ENCODE measurements at places on chromosomes 3 and 15.

GRCh38 chr3:53502737-53503136 is 8.3 kb downstream of the CACNA1D start:
- DNase-seq, result no peak

DNA sequence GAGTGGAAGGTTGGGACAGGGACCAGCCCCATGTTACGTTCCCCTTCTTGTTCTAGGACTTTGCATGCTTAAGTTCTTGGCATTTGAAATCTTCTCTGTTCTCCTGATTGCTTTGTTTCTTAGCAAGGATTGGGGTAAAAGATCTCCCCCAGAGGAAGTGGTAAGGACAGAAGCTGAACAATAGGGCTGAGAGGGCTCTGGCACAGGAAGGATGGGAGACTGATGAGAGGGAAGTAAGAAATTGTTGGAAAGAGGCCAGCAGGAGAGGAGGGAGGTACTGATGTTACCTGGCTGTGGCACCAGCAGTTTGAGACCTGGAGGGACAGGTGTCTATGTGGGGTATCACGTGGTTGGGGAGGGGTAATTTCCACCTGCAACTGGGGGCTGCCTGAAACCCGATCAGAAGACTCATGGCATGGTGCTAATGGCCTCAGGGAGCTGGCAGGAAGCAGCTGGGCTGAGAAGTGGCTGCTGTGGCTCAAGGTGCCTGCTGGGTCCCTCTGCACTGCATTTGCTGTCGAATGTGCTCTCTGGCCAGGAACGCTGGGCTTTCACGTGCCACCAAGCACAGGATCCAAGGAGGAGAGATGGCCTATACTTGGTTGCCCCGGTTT is 108.4 kb downstream of the LSM3 start:
- DNase-seq, result no peak

DNA sequence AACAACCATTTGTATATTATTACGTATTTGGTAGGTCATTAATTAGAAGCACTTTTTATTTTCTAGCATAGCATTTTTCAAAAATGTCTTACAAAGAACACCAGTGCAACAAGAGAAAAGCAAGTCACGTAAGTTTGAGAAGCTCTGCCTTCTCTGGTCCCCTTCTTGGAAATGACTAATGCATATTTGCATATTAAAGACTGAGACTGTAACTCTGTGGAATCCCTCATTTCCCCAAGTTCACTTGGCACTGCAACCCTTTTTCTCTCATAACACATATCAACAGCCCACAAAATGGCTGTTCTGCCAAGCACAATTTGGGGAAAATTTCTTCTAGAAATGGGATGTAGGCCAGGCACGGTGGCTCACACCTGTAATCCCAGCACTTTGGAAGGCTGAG is 176.3 kb downstream of the ERC2 start:
- DNase-seq, result no peak

- no peak for DNase-seq
Observed at GRCh38 chr3:128433837-128434165, 32.9 kb downstream of the DNAJB8 start.

- no peak for DNase-seq
Observed at GRCh38 chr3:124764746-124765145, 34.5 kb downstream of the UMPS start.

GRCh38 chr3:61132062-61132461 is 119.2 kb downstream of the FHIT start:
- no peak for DNase-seq

DNA sequence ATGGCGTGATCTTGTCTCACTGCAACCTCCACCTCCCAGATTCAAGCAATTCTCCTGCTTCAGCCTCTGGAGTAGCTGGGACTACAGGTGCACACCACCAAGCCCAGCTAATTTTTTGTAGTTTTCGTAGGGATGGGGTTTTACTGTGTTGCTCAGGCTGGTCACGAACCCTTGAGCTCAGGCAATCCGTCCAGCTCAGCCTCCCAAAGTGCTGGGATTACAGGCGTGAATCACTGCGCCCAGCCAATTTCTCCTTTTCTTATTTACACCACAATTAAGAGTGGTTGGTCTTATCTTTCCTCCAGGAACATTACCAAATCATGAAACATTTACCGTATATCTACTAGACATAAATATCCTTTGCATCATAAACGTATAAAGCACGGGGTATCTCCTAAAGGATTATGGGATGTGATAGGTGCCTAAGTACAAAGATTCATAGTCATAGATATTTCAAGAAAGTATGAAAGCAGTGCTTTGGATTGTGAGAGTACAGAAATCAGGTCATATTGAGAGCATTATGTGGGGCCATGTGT is 194.5 kb downstream of the RBMS3 start:
- no peak for DNase-seq

GRCh38 chr3:2908693-2909351 is 201.4 kb downstream of the IL5RA start:
- no peak for DNase-seq

DNA sequence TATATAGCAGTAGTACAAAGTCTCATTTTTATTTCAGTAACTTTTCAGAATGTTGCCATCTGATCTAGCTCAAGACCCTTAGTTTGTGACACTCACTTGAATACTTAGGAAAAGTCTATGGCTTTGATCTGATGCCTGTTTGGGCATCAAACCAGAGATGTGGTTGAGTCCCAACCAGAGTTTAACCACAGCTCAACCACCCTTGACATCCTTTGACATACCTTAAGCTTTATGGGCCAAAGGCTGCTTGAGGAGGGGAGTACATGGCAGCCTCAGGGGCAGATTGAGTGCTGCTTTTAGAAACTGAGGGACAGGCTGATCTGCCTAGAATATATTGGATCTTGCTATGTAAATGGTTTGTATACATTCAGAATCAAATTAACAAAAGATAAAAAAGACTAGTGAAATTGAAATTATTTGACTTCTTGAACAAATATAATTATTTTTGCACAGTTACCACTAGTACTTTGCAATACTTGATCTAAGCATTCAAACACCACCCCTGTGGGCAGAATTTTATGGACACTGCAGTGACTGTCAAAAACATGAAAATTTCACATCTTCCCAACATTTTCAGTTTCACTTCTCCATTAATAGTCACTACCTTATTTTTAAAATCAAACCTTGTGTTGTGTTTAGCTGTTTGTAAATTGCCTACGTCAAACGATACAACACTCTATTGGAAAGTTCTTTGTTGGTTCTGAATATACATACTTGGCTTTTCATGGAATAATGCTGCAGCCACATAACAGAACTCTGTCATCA is 199.8 kb downstream of the UBE2E2 start:
- no peak for DNase-seq

- DNase-seq, result no peak
Observed at GRCh38 chr15:93185796-93186195, 96.8 kb upstream of the RGMA start.

DNA sequence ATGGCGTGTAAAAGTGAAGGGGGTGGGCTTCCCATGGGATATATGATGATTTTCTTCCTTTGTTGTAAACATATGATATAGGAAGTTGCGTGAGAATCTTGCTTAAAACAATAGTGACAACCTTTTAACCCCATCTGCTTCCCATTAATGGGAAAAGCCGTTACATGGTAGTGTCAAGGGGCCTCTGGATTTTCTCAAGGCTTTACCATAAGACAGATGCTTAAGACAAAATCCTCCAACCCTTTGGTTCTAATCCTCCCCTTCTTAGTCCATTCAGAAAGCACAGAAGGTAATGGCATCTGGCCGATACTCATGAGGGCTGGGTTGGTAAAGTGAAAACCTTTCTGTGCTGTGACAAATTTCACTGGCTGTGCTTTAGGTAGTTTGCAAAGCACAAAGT is 25.0 kb downstream of the DPH3 start:
- no peak for DNase-seq

GRCh38 chr15:94306700-94307650 is 75.6 kb downstream of the MCTP2 start:
- no peak for DNase-seq

GRCh38 chr3:168952551-168952950 is 711.0 kb downstream of the MECOM start:
- DNase-seq, result no peak

GRCh38 chr15:68428431-68428940 is 3.5 kb downstream of the ITGA11 start:
- DNase-seq, result no peak

- no peak for DNase-seq
Observed at GRCh38 chr3:198028718-198029117, 68.7 kb downstream of the LMLN start.

DNA sequence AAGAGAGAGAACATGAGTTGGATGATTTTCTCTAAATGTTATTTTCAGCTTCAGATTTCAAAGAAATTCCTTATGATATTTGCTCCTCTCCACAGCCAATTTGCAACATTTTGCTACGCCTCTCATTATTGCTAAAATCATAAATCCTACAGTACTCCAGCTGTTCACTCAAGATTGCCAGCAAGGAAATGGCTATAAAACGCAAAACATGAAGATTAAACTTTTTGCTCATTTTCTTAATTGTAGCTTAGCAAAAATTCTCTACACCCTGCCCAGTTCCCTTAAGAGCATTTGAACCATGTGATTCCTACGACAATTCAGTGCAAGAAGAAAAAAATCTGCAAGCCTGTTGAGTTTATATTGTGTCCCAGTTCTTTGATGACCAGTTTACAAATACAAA is 6.8 kb downstream of the CHRNA3 start:
- DNase-seq, result no peak

DNA sequence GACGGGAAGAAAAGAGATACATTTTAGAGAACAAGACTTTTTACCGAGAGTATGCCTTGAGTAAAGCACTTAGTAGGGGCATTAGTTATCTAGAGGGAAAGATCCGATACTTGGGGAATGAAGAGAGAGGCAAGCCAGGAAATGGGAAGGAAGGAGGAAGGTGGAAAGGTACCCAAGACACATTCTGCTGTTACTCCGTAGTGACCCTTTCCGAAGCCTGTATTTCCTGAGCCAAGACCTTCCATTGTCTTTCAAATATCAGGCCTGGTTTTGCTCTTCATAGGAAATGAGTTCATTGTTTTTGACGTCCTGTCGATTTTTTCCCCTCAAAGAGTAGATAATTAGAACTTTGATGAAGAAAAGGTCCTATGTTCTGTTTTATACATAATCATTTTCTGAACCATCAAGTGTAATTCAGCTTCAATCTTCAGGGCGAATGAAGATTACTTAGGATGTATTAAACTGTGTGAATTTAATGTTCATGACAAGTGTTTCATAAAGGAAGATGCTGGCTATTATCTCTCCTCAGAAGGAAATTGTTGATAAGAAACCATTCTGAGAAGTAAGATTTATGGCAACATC is 95.7 kb downstream of the PPM1L start:
- DNase-seq, result no peak

DNA sequence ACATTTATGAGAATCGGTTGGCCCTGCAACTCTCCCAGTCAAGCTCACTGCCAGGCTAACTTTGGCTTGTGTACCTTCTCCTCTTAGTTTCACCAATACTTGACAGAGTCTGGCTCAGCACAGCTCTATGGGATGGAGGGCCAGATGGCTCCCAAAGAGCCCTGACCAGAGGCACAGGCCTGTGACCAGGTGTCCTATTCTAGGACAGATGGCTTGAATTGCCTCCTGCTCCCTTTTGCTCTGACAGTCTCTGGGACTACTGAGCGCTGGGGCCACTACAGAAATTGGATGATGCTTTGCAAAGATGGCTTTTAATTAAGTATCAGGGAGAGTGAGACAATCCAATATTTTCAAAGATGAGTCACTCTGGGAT is 10.3 kb upstream of the ARID3B start:
- no peak for DNase-seq

DNA sequence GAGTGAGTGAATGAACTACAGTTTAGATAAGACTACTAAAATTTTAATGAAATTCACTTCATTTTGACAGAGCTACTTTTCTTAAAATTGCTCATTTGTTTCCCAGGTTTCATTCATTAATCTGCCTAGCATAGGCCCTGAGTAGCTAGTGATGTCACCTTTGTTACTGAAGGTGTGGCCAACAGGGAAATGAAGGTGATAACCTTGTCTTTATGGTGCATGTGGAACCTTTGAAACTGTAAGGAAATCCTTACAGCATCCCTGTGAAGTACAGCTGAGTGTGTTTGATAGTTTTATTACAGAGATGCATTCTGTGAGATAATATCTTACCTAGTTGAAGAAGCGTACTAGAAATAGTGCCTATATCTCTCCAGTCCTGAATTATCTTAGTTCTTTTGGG is 112.9 kb downstream of the AKAP13 start:
- DNase-seq, result no peak

DNA sequence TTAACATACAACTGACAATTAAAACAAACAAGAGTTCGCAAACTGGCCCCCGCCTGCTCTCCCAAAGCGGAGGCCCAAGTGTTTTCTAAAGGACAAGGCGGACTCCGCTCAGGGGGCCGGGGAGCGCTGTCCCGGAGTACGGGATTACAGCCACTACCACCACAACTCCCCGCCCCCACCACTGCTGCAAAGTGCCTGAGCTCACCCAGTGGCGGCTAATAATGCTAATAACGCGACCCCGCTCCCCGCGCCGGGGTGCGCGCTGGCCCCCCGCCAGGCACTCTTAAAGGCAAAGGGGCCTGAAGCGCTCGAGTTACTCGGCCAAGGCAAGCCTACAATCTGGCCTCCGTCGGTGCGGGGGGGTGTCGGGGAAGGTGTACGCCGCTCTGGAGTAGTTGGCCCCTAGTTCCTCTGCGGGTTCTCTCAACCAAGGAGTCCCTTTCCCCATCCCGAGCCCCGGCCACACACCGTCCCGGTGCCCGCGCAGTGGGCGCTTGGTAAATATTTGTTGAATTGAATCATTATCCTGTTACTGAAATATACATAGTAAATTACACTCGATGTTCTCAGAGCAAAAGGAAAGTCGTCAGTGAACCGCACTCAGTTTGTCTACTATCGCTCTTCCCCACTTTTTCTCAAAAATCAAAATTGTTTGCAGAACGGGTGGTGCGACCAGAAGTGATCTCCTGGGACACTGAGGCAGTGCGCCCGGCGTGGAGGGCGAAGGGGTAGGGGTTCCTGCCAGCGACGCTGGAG is 827 bp downstream of the WNT5A start:
- DNase-seq, result no peak

- no peak for DNase-seq
Observed at GRCh38 chr3:157174290-157174648, 14.3 kb upstream of the CCNL1 start.

- DNase-seq, result no peak
Observed at GRCh38 chr3:14532691-14533456, 7.3 kb downstream of the GRIP2 start.

- no peak for DNase-seq
Observed at GRCh38 chr15:58309963-58310928, 121.5 kb upstream of the LIPC start.

DNA sequence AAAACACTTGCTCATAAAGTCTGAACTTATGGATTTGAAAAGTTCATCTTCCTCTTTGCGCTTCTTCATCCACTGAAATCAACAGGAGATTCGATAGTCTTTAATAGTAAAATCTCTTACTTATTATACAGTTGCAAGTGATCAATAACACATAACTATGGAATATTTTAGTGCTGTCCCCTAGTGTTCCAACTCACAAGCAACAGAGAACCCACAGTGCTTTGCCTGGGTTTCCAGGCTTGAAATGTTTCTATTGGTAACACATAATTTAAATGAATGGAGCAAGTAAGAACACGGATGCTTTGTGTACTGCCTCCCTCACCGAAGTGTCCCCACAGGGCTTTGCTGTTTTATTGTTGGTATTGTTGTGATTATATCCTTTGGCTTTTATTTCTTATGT is 93.5 kb downstream of the WDR72 start:
- DNase-seq, result no peak
